ENCODE measurements at places on chromosomes 4 and X.

- DNase-seq, result no peak
These were observed 31.1 kb downstream of the F11 start for GRCh38 chr4:186297013-186297645.

GRCh38 chrX:153627675-153628111 lies 19.3 kb upstream of the DUSP9 start:
- no peak for DNase-seq

GRCh38 chr4:7642741-7643458 lies 208.2 kb upstream of the PSAPL1 start:
- no peak for DNase-seq

- no peak for DNase-seq
These were observed 9.7 kb downstream of the PPEF2 start for GRCh38 chr4:75892508-75892907.

DNA sequence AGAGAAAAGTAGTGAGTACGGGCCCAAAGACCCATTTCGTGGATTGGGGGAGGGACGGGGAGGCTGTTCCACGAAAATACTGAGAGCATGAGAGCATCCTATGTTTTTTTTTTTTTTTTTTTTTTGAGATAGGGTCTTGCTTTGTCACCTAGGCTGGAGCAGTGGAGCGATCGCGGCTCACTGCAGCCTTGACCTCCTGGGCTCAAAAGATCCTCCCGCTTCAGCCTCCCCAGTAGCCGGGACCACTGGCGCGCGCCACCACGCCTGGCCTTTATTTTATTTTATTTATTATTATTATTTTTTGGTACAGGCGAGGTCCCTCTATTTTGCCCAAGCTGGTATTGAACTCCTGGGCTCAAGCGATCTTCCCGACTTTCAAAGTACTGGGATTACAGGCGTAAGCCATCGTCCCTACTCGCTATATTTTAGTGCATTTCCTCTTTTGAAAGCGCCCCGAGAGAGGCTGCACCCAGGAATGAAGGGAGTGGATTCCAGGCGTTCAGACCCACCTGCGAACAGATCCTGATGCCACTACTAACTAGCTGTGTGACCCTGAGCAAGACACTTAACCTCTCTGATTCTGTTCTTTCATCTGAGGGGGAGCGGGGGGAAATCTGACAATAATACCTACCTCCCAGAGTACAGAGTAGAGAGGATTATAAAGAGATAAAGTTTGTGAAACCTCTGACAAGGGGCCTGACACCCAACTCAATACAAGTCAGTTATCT lies 5.4 kb upstream of the MSX1 start:
- DNase-seq, result no peak

- DNase-seq, result no peak
These were observed 53.7 kb downstream of the CHM start for GRCh38 chrX:85993539-85994197.

DNA sequence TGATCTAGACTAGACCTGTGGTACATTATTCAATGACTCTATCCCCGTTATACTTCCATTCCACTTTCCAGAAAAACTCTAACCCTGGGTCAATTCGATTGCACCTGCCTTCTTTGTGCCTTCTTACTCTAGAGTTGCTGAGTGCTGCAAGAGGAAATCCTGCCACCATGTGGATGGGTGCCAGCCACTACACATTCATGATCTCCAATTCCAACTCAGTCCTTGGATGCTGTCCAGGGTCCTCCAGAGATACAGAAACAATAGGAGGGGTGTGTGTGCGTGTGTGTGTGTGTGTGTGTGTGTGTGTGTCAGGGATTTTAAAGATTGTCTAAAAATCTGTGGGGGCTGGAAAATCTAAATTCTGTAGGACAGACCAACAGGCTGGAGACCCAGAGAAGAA lies 42.9 kb upstream of the INTS6L start:
- no peak for DNase-seq

DNA sequence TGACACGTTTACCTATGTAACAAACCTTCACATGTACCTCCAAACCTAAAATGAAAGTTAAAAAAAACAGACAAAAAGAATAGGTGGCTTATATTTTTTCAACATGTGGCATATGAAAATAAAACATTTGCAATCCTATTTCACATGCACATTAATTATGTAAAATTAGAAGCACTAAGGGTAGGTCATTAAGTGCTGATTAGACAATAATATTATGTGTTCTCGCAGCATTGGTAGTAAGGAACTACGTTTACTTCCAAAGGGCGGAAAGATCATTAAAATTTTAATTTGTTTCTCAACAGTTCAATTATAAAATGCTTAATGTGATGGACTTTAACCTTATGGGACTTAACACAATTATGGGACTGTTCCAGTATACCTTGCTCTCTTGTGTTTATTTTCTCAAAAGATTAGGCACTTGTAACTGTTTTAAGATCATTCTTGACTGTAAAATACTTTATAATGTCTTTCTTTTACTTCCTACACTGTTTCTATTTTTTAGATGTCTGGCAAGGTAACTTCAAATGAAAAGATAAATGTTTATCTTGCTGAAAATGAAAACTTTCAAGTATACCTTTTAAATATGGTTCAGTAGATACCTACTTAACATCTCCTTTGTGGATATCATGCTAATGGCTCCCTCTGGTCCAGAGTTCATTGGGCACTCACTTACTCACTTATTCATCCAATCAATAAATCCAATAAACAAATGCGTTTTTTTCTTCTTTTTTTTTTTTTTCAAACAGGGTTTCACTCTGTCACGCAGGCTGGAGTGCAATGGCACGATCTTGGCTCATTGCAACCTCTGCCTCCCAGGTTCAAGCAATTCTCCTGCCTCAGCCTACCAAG lies 202.0 kb downstream of the ARAP2 start:
- no peak for DNase-seq

DNA sequence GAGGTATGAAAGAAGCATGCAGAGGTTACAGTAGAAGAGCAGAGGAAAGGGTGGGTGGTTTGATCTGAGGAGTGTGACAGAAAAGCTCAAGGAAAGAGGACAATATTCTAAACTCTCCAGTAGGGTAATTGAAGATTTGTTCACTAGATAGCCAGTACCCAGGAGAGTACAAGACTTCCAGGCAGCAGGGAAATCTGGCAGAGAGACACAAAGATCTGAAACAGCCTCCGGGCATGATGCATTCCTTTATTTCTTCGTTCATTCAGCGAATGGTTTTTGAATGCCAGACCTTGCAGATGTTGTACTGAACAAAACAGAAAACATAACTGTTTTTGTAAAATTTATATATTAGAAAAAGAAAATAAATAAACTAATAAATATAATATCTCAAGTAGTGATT lies 766.6 kb downstream of the FAT4 start:
- DNase-seq, result no peak

GRCh38 chrX:140525448-140525847 lies 20.6 kb upstream of the SOX3 start:
- no peak for DNase-seq

DNA sequence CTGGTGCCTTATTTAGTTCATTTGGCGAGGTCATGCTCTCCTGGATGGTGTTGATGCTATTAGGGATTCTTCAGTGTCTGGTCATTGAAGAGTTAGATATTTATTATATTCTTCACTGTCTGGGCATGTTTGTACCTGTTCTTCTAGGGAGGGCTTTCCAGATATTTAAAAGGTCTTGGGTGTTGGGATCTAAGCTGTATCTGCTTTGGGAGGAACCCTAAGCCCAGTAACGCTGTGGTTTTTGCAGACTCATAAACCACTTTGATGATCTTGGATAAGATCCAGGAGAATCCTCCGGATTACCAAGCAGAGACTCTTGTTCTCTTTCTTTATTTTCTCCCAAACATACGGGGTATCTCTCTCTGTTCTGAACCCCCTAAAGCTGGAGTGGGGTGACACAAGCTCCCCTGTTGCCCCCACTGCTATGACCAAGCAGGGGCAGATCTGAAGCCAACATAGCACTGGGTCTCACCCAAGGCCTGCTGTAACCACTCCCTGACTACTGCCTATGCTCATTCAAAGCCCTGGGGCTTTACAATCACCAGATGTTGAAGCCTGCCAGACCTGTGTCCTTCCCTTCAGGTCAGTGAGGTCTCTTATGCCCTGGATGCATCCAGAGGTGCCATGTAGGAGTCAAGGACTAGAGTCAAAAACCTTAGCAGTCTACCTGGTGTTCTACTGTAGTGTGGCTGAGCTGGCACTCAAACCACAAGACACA lies 187.6 kb downstream of the GUCY2F start:
- no peak for DNase-seq

DNA sequence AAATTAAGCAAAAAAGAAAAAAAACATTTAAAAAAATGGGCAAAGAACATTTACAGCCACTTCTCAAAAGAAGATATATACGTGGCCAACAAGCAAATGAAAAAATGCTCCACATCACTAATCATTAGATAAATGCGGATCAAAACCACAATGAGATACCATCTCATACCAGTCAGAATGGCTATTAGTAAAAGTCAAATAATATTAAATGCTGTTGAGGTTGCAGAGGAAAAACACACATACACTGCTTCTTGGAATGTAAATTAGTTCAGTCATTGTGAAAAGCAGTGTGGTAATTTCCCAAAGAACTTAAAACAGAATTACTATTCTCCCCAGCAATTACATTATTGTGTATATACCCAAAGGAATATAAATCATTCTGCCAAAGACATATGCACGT lies 1189.0 kb downstream of the PCDH18 start:
- no peak for DNase-seq

DNA sequence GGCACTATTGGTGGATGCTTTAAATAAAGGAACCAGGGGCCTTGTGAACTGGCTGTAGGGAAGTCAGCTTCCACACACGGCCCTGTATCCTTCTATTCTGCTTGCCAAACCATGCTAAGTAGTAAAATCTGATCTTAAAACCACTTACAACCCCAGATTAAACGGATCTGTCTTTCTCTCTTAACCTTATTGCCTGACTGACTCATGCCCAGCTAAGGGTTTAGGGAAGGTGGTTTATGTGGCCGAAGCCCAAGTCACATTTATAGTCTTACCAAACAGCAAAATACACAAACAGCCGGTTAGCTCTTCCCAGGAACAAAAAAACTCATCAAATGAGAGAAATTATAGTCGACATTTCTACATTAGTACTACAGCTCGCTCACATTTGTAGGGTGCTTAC lies 988.4 kb upstream of the TENM3 start:
- no peak for DNase-seq

- no peak for DNase-seq
These were observed 127.8 kb upstream of the TBL1X start for GRCh38 chrX:9337046-9337445.

DNA sequence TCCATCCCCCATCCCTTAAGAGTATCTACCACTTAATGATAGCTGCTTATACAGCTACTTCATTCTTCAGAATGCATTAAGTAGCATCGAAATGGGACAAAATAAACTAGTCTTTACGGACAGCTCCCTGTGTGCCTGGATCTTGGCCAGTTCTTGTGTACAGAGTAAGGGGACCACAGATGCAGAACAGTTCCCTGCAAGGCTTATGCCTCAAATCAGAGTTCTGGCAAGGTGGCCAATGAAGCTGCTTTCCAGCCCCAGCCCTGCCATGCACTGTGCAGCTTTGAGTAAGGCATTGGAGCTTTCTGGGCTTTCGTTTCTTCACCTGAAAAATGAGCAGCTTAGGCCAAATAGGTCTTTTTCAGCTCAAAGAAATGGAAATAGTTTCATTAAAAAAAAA lies 14.2 kb downstream of the CLNK start:
- no peak for DNase-seq

DNA sequence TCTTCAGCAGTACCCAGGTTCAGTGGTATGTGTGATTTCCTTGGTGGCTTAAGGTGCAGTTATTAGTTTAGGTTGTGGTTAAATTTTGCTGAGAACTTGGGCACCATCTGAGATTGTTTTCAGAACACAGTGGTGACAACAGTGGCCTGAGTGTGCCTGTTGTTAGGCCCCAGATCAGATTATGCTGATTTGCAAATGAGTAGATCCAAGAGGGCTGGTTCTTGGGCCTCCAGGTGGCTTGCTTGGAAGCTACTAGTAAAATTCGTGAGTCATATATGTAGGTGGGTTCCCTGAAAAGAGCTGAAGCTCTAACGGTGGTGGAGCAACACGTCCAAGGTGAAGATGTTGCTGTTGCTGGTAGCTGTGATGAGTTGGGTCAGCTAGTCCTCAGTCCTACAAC lies 2619.6 kb downstream of the PCDH7 start:
- DNase-seq, result no peak

DNA sequence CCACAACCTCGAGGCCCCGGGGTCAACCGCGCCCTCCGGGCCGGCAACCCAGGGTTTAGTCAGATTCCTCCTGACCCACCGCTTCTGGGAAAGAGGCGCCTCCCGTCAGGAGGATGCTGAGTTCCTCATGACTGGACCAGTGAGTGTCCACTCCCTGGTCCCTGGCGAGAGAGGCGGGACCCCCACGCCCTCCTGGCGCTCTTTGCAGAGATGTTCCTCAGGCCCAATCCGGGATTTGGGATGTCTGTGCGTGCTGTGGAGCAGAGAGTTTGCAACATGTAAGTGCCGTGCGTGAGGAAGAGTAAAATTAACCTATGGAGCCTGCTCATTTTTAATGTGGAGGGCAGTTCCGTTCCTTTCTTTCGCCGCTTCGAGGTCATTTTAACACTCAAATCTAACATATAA lies 824 bp upstream of the UGDH start:
- DNase-seq, result no peak

DNA sequence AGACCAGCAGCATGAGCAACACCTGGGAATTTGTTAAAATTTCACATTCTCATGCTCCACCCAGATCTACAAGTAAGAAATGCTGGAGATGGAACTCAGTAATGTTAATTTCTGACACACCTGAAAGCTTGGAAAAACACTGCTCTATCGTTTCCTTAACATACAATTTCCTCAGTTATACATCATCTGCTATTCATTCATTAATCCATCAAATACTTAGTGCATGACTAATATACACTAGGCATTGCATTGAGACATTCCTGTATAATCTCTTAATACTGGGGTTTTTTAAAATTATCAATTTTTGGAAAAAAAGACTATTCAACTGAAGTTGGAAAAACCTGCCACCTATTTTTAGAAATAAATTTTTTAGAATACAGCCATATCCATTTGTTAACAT lies 106.1 kb downstream of the CHM start:
- DNase-seq, result no peak

DNA sequence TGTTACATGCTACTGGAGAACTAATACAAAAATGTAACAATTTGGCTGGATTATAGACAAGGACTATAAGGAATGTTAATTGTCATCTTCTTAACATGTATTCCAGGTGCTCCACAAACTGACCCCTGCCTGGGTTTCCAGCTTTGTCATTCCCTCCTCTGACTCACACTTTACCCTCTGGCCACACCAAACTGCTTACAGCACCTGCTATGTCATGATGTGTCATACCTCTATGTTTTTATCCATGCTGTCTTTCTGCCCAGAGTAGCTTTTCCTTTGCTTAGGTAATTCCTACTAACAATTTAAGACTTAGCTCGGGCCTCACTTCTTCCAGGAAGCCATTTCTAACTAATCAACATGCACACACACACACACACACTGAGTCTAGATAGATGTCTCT lies 14.0 kb upstream of the SHROOM4 start:
- no peak for DNase-seq

- DNase-seq, result no peak
These were observed 154.5 kb downstream of the PALLD start for GRCh38 chr4:168651374-168651773.

All from stimulated activated CD4-positive, alpha-beta T cell treated with anti-CD3 and anti-CD28 coated beads, TNF-alpha, amount 100 ng/mL, for 1 hour (primary cell).